Suppressor macrophage treated with lipopolysaccharide for 1 hour (primary cell): ENCODE measurements at places on chromosomes 2 and 18.
A peak's percentile ranks its signal among the peaks of the same experiment; 100 is the strongest.

DNA sequence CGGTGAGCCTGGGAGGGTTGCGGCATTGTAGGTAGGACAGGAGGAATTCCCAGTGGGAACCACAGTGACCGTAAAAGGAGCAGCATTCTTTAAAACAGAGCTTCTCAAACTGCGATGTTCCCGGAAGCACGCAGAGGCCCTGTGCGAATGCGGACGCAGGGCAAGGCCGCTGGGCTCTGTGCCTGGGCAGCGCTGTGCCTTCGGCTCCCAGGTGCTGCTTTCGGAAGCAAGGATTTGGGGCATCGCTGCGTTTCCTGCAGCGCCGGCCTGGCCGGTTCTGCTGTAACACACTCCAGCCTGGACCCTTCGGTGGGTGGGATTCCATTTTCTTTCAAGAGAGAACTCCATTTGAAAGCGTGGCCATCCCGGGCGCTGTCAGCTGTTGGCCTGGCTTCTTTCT is 118.6 kb downstream of the PTGR3 start:
- no peak for DNase-seq

DNA sequence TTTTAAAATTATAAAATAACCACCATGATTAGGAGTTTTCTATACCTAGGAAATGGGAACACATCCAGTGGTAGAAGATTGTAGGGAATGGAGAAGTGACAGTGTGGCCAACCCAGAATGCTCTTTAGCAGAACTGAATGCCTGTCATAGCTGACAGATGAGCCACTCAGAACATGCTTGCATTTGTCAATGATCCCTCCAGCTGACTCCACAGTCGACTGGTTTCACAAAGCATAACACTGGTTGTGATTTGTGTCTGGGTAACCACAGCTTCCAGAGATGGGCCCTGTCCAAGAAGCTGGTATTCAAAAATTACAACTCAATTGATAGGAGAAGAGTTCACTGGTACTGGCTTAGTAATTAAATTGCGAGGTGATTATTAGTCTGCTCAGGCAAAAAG is 9.0 kb upstream of the CTIF start:
- DNase-seq: peak; percentile 40

DNA sequence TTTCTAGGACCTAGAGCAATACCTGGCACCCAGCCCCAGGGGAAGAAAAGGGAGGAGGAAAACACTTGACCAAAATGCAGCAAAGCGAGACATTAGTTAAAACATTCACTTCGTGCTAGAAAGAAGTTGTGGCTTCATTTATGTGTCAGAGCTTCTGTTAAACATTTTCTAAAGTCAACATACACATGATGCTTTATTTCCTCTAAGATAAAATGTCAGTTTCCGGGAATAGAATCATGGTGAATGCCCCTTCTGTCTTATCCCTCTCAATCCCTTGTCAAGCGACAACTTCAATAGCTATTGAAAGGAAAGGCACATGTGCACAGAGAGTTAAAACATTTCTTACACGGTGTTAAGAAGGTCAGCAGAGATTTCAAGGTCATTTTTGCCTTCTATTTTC is 404.6 kb upstream of the CWC22 start:
- no peak for DNase-seq

GRCh38 chr2:159968279-159968900 is 94.0 kb downstream of the PLA2R1 start:
- peak; percentile 54 for DNase-seq

DNA sequence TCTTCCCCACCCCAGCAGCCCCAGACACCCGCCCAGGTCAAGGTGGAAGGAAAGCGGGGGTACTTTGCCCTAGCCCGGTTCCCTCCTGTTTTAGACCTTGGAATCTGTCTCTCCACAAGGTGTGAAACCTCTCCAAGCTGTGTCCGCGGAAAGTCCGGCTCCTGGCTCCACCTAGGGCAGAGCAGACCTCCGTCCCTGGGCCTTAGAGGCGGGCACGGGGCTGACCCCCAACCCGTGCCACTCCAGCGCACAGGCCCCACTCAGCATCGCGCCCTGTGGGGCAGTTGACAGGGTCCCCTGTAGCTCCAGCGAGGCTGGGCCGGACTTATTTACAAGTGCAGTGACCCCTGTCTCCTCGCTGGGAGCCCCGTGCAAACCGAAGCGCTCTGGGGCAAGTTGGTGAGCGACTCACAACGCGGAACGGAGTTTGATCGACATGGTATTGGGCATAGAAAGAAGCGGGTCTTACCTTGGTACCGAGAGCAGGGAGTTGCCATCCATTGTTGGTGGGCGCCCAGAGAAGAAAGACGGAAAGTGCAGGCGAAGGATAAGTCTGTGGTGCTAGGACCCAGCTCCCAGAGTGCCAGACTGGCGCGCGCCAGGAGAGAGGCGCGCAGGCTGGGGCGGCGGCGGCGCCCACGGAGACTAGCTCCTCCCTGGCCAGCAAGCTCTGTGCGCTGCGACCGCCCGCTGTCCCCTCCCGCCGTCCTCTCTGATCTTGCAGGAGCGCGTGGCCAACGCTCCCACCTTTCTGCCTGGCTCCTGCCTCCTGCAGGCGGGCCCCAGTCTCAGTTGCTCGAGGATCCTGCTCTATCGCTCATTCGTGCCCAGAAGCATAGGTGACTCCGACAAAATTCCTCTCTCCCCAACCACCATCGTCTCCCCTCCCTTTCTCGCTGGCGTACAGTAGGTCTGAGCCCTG is at the start of gene SPHKAP:
TSS of gene SPHKAP (minus strand) at position 590 of the 922 bp plus-strand sequence. CDS start at position 501, 89 bp downstream.
- DNase-seq: no peak

- DNase-seq: peak; percentile 66
Measured at GRCh38 chr2:189751080-189751658, 11.4 kb downstream of the OSGEPL1 start.

DNA sequence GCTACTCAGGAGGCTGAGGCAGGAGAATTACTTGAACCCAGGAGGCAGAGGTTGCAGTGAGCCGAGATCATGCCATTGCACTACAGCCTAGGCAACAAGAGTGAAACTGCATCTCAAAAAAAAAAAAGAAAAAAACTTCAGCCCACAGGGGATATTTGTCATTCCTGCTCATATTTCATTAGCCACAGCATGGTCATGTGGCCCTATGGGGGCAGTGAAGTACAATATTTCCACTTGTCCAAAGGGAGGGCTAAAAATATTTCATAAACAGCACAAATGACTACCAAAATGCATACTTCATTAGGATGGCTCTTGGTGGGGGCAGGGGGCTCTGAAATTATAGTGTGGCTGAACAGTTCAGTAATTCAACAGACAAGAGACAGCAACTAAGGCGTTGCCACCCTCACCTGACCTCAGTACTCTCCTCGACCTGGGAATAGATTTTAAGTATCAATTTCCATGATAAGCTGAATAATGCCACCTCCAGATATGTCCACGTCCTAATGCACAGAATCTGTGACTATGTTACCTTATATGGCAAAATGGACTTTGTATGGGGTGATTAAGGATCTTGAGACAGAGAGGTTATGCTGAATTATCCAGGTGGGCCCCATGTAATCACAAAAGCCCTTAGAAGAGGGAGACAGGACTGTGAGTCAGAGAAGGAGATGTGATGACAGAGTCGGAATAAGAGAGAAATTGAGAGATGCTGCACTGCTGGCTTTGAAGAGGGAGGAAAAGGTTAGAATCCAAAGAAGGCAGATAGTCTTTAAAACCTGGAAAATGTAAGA is 158.2 kb upstream of the CRIM1 start:
- no peak for DNase-seq

GRCh38 chr2:240349133-240350005 is 86.1 kb upstream of the GPC1 start:
- no peak for DNase-seq

DNA sequence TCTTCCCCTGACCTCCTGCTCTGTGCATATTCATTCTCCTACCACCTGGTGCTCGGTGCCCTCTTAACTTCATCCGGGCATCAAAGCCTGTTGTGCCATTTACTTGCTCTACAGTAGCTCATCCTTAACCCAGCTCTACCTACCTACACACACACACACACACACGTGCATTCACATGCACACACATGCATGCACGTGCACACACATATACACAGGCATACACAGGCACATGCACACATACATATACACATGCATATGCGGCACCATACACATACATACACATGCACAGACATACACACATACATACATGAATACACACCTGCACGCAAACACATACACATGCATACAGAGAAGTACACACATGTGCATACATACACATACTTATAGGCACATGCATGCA is 14.5 kb downstream of the MAL start:
- DNase-seq: no peak

DNA sequence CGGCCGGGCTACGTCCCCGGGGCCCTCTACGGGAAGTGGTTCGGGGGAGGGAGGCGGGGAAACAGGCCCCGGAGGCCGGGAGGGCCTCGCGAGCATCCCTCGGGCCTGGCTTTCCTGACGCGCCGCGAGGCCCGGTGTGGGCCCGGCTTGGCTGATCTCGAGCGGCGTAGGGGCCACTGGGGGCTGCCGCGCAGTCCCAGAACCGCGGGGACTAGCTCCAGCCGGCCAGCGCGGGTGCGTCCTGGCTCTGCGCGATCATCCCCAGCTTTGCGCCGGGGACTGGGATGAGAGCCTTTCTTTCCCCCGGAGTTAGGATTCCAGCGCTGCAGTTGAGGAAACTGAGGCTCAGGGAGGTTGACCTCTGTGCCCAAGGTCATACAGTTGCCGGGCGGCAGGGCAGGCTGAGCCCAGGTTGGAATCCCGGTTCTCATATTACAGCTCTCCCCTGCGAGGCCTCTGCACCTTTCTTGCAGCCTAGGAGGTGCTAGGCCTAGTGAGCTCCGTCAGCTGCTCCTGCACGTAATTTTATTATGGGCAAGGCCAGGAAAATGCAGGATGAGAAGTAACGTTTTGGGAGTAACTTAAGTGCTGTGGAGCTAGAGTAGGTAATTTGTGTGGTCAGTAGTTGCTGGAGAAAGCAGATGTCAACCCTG is 501 bp downstream of the LPIN1 start:
- DNase-seq: no peak

- no peak for DNase-seq
Measured at GRCh38 chr2:163799807-163800206, 64.0 kb upstream of the FIGN start.

DNA sequence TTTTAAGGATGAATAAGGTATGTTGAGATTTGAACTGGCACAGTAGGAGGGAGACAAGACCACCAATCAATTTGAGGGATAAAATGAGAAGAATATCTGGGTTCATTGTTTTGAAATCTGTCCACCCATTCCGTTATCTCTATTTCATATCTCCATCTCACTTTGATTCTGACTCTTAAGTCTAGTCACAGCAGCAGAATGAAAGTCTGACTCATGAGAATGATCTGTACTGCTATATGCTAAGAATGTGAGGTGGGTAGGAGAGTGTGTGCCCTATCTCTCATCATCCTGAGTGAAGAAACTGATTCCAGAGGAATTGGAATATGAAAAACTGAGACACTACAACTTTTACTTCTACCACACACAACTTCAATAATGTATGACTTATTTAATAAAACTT is 1994.5 kb upstream of the PIK3C3 start:
- no peak for DNase-seq

- no peak for DNase-seq
Measured at GRCh38 chr2:189168856-189169499, 10.6 kb downstream of the COL5A2 start.

- DNase-seq: peak; percentile 2
Measured at GRCh38 chr18:54296062-54296461, 26.7 kb downstream of the POLI start.

- DNase-seq: no peak
Measured at GRCh38 chr2:181123798-181124231, 143.4 kb downstream of the UBE2E3 start.

DNA sequence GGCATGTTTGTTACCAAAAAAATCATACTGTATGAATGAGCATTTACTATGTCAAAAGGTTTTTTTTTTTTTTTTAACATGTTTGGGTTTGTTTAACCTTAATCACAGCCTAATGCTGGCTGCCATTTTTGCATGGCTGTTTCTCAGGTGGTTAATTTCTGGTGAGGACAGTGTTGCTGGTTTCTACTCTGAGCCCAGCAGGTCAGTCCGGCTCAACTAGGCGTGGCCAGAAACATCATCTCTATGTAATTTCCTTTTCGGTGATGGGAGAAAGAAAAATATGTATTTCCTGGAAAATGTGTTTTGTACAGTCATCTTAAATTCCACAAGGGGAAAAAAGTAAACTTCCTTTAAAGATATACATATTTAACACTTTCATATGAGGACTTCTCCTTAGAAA is 24.9 kb upstream of the BZW1 start:
- DNase-seq: peak; percentile 6

DNA sequence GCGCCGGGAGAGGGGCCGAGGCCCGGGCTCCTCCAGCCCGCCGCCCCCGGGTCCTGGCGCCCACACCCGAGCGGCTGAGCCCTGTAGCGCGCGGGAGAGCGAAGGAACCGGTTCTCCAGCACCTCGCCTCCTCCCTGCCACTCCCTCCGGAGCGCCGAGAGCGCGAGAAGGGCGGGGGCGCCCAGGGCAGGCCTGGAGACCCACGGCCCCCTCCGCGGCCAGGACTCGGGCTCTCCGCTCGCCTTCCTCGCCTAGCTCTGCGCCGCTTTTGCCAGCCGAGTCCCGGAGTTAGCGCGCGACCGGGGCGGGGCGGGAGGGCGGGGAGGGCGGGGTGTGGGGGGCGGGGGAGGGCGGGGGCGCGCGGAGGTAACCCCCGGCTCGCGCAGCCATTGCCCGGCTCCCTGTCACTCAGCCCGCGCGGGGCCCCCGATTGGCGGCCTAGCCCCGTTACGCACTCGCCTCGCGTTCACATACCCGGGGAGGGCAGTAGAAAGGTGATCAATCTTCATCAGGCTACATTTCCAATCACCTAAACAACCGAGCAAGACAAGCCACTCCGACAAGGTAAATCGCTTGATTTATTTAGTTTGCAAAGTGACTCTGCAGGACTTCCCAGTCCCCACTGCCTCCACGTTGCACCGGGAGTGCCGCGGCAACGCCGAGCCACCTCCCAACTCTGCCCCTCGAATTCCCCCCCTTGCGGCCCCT is at the start of gene OTX1:
TSS of gene OTX1 (plus strand) at position 497 of the 708 bp plus-strand sequence. CDS start 2,161 bp downstream, outside the sequence.
- DNase-seq: no peak

DNA sequence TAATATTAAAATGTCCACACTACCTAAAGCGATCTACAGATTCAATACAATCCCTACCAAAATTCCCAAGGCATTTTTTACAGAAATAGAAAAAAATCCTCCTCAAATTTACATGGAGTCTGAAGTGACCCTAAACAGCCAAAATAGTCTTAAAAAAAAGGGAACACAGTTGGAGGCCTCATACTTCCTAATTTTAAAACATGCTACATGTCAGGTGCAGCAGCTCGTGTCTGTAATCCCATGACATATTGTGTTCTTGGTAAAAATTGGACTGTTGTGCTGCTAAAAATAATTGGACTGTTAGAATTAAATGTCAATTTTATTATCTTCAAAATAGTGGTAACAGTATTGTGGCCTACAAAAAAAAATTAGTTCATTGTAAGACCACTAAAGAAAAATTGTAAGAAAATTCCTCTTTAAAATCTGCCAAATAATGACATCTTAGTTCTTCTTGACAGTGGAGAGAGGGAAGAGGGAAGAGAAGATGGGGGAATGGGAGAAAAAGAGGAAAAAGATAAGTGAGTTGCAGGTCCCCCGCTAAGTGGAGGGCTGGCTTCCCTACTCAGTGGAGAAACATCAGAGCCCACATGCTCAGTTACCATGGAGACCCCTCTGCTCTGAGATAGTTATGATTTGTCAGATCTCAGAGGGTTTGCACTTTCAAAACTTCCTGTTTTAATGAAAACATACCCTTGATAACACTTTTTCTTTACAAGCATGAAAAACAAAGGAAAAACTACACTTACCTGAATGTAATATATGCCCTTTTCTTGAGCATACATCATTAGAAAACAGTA is 46.5 kb downstream of the UNC50 start:
- DNase-seq: peak; percentile 51
